Renal cortical epithelial cell (primary cell): ENCODE measurements at places on chromosomes 1 and 21. TPM values are rescaled to one million over a fixed set of nuclear protein-coding genes. Genes with fewer than 3 reads are reported as not detected.

GRCh38 chr1:212205843-212206242 lies 79.4 kb upstream of the PPP2R5A start:
- no peak for DNase-seq

- DNase-seq: no peak
Measured at GRCh38 chr1:200147742-200148141, 120.2 kb downstream of the NR5A2 start.

KCNJ15 gene
- total RNA-seq: 172 and 319 TPM in 2 replicates

F3 gene
- total RNA-seq: 5.8 and 118 TPM in 2 replicates
